ENCODE measurements at places on chromosomes 4 and X. TPM values are rescaled to one million over a fixed set of nuclear protein-coding genes. Genes with fewer than 3 reads are reported as not detected.

DNA sequence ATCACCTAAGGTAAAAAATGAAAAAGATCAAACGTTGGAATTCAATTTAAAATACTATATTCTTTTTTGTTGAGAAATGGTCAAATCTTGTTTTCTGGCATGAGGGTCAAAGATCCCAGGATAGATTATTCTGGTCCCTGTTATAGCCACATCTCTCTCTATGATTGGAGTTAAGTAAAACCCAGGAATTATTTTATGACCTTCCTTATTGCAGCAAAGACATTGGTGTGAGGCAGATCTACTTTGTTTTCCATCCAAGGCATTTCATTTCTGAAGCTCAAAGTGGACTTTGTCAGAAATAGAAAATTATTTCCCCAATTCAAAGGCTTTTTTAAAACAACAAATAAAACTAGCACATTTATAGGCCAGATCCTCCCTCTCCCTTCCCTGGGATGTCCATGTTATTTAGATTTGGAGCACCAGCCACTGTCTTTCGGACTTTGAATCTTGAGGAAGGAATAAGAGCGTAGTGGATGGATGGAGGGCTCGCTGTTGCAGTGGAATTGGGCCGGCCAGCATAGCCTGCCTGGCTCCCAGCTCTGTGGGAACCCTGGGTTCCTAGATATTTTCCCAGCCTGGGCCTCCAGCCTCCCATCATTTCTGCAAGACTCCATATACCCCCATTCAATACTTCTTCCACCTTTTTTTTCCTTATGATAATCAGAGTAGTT, 45.6 kb upstream of the HAND2 start:
- DNase-seq: no peak
- H3K36me3 ChIP-seq: no peaks in the 10 kb centered on the region
- no peak overlapping the region for H3K4me3 ChIP-seq
- no peak overlapping the region for H3K27ac ChIP-seq

DNA sequence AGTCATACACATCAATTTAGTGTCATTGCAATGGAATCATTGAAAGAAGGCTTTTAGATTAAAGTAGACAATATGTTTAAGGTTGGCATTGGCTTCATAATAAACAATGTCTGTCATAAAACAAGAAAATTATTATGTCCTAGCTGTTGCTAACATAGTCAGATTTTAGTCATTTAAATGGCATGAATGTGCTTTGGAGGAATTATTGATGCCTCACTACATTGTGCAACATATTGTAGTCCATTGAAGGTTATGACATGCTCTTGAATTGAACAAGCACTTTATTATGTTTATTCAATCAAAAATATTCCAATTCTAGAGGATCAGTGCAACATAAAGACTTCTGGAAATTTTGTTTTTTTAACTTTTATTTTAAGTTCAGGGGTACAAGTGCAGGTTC, 489.8 kb upstream of the AMOT start:
- H3K4me1 ChIP-seq: no peaks in the 10 kb centered on the region
- no peak overlapping the region for H3K4me3 ChIP-seq

DNA sequence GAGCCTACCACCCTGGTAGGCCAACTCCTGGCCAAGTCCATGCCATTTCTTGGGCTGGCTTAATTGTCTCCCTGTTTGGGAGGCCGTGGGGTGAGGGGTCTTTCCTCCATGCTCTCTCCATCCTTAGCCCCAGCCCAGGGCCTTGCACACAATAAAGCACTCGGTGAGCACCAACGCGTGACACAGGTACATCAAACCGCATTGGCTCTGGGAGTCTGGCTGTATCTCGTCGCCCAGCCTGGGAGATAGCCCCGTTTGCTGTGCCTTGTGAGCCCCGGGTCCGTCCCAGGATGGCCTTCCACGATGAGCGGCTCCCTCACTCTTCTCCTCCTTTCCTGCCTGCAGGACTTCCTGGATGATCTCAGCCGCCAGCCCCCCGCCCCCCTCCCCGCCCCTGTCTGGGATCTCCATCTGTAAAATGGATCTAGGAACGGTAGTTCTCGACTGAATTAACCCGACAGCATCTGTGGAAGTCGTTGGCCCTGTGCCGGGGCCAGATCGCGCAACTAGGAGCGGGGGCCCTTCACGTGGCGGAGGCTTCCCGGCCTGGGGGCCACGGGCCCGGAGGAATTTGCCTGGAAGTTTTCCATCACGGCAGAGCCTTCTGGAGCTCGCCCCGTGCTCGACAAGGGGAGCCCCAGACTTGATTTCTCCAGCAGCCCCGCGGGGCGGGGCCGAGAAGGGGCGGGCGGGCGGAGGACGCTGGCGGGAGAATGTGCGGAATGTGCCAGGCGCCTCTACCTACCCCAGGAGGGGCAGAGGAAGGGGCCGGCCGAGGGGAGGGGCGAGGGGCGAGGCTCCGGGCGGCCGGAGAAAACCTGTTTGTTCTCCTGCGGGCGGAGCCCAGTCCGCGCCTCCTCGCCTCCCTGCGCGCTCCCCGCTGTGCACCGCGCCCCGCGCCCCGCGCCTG, at the start of gene ZNF185:
TSS of gene ZNF185 (plus strand) at position 846 of the 910 bp plus-strand sequence. CDS start 16,423 bp downstream, outside the sequence.
- peak within 1 kb of the TSS; percentile 41 for H3K4me3 ChIP-seq
- H3K27me3 ChIP-seq: no peaks in the 10 kb centered on the region
- H3K4me1 ChIP-seq: peaks cover 32% of the 10 kb centered on the region
- DNase-seq: peak; percentile 69

DNA sequence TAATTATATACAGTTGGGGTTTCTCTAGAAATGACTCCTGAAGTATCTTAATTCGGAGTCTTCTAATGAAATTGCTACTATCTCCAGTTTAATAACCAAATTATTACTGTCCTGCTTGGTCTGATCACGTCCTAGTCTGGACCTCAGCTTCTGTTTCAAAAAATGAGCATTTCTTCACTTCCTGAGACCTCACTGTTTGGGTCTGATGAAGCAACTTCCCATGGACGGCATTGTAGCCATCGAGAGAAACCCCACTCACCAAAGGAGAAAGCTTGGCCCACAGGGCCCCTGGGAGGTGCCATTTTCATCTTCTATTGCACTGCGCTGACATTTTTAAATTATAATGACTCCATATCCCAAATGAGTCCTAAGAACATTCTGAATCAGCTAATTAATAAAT, 178.0 kb downstream of the MGST2 start:
- no peaks in the 10 kb centered on the region for H3K36me3 ChIP-seq
- H3K27ac ChIP-seq: no peak overlapping the region
- no peaks in the 10 kb centered on the region for H3K27me3 ChIP-seq
- no peaks in the 10 kb centered on the region for H3K4me1 ChIP-seq

DNA sequence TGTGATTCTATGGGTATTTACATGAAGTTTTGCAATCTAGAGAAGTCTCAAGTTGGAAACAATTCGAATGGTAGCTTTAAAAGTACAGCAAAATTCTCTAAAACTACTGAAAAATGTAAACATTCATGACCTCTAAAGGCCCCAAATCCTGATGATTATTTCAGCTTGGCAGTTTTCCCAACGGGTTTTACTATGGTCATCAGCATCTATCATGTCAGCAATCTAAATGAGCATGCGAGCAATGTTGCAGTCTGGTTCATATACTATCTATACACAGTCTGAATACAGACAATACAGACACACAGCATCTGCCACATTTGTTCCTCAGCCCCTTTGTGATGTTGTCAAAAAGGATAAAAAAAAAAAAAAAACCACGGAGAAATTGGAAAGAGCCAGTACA, 790.3 kb upstream of the HTR2C start:
- H3K36me3 ChIP-seq: no peaks in the 10 kb centered on the region
- H3K27me3 ChIP-seq: no peaks in the 10 kb centered on the region
- no peaks in the 10 kb centered on the region for H3K4me1 ChIP-seq
- H3K27ac ChIP-seq: no peak overlapping the region
- no peak overlapping the region for H3K4me3 ChIP-seq
- no peak for DNase-seq

DLG3 gene
- 19.4 TPM for total RNA-seq

DNA sequence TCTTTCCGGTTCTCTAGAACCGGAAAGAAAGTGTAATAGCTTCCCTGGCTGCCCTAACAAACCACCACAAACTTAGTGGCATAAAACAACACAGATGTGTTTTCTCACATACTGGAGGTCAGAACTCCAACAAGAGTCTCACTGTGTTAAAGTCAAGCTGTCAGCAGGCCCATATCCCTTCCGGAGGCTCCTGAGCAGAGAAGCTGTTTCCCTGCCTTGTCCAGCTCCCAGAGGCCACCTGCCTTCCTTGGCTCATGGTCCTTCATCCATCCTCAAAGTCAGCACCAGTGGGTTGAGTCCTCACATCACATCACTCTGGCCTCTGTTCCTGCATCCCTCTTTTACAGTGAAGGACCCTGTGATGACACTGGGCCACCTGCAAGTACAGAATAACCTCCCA, 49.8 kb upstream of the HMX1 start:
- H3K36me3 ChIP-seq: no peaks in the 10 kb centered on the region
- H3K27ac ChIP-seq: no peak overlapping the region
- H3K27me3 ChIP-seq: no peaks in the 10 kb centered on the region
- no peaks in the 10 kb centered on the region for H3K4me1 ChIP-seq

PIM2 gene
- 8.0 TPM for total RNA-seq

DNA sequence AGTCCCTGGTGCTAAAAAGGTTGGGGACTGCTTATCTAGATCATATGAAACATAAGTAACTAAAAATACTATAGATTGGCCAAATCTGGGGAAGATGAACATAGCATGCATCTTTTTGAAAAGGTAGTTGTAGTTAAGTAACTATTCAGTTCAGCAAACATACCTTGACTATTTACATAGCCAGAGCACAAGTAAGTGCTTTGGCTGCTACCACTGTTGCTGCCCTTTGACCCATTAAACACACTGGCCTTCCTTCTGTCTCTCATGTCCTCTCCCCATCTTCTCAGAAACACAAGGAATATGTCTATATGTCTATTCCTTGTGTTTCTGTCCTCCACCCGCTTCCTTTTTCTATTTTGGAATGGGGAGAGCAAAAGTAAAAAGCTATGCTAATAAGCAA, 87.9 kb upstream of the SPRY1 start:
- H3K4me1 ChIP-seq: no peaks in the 10 kb centered on the region
- H3K36me3 ChIP-seq: no peaks in the 10 kb centered on the region
- no peaks in the 10 kb centered on the region for H3K27me3 ChIP-seq
- H3K4me3 ChIP-seq: no peak overlapping the region
- no peak overlapping the region for H3K27ac ChIP-seq

DNA sequence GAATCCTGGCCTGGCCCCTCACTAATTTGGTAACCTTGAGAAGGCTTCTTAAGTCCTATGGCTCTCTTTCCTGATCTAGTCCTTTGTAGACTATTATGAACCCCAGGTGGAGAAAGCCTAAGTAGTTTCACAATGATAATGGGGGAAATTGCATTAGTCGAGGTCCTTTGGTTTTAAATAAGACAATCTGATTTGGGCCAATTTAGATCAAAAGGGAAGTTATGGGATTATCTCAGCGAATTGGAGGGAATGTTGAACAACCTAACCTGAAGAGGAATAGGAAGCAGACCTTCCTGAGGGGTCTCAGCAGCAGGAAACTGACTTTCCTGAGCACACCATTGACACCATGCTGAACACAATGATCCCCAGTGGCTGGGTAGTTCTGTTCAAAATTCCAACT, 331.5 kb downstream of the PRDM5 start:
- no peak overlapping the region for H3K27ac ChIP-seq
- H3K4me3 ChIP-seq: no peak overlapping the region
- no peaks in the 10 kb centered on the region for H3K36me3 ChIP-seq
- DNase-seq: no peak
- no peaks in the 10 kb centered on the region for H3K4me1 ChIP-seq
- H3K27me3 ChIP-seq: no peaks in the 10 kb centered on the region

DNA sequence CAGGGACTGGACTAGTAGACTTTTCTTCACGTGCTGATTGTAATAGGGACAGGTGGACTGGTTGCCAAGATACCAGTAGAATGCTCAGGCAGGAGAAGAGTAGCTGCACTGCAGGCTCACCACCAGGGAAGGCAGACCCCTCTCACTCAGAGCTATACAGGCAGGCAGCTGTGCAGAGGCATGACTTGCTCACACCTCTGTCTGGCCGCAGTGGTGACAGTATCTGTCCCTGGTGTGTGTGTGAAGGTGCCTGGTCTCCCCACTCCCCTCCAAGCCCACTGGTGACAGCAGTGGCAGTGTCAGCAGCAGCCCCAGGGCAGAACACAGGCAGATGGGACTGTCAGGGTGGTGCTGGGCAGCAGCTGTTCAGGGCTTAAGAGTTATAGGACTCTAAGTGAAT, 140.7 kb downstream of the RPS6KA6 start:
- H3K4me1 ChIP-seq: no peaks in the 10 kb centered on the region
- no peak overlapping the region for H3K4me3 ChIP-seq
- no peak for DNase-seq

BCORL1 gene
- total RNA-seq: 0.47 TPM

UGT2B11 gene
- not detected for total RNA-seq

CENPE gene
- total RNA-seq: 46.6 TPM

- no peak overlapping the region for H3K4me3 ChIP-seq
- no peaks in the 10 kb centered on the region for H3K4me1 ChIP-seq
- no peaks in the 10 kb centered on the region for H3K27me3 ChIP-seq
- no peak for DNase-seq
- H3K27ac ChIP-seq: no peak overlapping the region
These were observed 1169.5 kb upstream of the PABPC4L start for GRCh38 chr4:135371137-135371536.

DNA sequence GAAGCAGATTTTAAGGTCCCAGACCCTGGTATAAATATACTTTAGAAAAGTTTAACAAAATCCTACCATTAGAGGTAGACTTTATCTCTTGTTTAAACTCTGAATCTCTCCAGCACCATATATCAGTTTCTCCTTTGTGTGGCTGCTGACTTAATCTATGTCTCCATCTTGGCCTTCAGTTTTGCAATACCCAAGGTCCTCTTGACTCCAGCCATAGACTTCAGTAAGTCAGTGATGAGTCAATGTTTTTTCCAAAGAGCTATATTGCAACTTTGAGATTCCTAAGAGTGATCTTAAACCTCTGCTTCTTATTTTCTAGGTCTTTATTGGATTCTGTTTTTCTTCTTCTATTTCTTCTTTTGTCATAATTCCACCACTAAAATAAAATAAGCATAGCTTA, 50.8 kb upstream of the ADGRL3 start:
- no peak for DNase-seq
- no peak overlapping the region for H3K27ac ChIP-seq
- no peaks in the 10 kb centered on the region for H3K4me1 ChIP-seq
- no peaks in the 10 kb centered on the region for H3K36me3 ChIP-seq
- H3K27me3 ChIP-seq: no peaks in the 10 kb centered on the region

DNA sequence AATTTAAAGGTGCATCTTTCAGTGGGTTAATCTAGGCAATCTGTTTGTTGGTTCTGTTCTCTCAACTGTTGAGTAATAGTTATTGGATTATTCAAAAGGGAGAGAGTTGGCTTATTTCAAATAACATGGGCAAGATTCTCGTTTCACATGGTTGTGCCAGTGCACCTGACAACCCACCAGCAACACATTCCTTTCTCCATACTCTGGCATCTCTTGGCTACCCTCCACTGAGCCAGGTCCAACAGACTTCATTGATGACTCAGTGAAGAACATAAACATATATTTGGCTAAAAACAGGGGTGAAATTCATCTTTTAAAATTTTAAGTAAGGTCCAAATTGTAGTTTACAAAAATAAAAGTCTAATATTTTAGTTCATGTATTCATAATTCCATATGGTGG, 967.2 kb downstream of the RPA4 start:
- no peak for DNase-seq
- H3K36me3 ChIP-seq: no peaks in the 10 kb centered on the region
- no peak overlapping the region for H3K27ac ChIP-seq
- no peak overlapping the region for H3K4me3 ChIP-seq
- no peaks in the 10 kb centered on the region for H3K4me1 ChIP-seq

SPARCL1 gene
- total RNA-seq: not detected

SPANXC gene
- total RNA-seq: 4.4 TPM

GRCh38 chr4:145734031-145734430, 54.1 kb downstream of the C4orf51 start:
- peak overlapping the region; percentile 44 for H3K4me3 ChIP-seq
- peak overlapping the region; percentile 100 for H3K27ac ChIP-seq
- no peaks in the 10 kb centered on the region for H3K27me3 ChIP-seq
- no peaks in the 10 kb centered on the region for H3K36me3 ChIP-seq
- DNase-seq: no peak
